Mesothelial cell of epicardium (in vitro differentiated cells): ENCODE measurements at places on chromosomes 6 and 20. TPM values are rescaled to one million over a fixed set of nuclear protein-coding genes. Genes with fewer than 3 reads are reported as not detected.
A peak's percentile ranks its signal among the peaks of the same experiment; 100 is the strongest.

PRPH2 gene
- 0.11 to 0.16 TPM (median 0.11 TPM) in 3 replicates for total RNA-seq

DNA sequence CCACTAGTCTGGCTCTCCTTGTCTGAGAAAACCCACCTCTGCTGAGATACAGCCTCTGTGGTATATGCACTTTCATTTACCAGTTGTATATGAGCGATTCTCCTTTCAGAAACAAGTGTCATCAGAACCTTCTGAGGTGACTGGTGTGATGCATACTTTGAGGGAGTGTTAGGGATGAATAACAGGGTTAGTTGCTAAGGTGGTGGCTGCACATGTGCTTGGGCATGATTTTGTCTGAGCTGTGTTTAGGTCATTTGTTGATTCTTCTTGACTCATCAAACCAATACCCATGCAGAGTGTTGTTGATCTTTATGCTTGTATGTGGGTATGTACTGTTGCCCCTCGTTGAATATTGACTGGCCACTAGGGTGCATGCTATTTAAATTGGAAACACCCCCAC is 25.7 kb downstream of the DTD1 start:
- H3K4me1 ChIP-seq: no peaks in the 10 kb centered on the region
- no peak for DNase-seq
- H3K27me3 ChIP-seq: no peaks in the 10 kb centered on the region
- H3K4me3 ChIP-seq: no peak overlapping the region
- peaks cover 16% of the 10 kb centered on the region for H3K36me3 ChIP-seq

DNA sequence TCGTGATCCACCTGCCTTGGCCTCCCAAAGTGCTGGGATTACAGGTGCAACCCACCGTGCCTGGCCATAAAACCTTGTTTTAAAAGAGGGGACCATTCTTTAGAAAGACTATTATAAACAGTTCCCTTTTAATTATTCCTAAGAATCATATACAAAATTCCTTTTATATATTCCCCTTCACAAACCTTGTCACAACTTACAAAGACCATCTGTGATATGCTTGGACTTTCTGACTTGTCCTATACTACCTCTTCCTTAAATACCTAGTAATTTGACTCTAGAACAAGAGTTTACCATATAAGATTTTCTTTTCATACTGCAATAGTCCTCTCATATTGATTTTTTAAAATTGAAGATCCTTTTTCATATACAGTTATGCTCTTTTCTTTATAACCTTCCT is 135.8 kb upstream of the PRSS16 start:
- no peak for DNase-seq
- H3K27me3 ChIP-seq: peaks cover 3% of the 10 kb centered on the region
- no peak overlapping the region for H3K27ac ChIP-seq
- no peak overlapping the region for H3K4me3 ChIP-seq

DNA sequence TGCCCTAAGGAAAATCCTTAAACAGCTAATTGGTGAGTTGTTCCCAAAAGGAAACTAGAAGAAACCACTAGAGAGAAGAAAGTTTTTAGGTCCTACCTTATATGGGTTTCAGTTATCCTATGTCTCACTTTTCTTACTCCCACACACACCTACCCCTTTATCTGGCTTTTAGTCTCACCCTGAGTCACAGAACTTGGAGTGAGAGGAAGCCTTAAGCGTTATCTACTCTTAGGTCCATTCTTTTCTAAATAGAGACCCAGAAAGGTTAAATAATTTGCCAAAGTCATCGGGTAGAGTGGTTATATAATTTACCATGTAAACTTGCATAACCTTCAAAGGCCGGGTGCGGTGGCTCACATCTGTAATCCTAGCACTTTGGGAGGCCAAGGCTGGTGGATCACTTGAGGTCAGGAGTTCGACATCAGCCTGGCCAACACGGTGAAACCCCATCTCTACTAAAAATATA is 4.3 kb upstream of the RPP21 start:
- no peak overlapping the region for H3K4me3 ChIP-seq
- H3K27me3 ChIP-seq: no peaks in the 10 kb centered on the region
- H3K27ac ChIP-seq: no peak overlapping the region
- peaks cover 29% of the 10 kb centered on the region for H3K36me3 ChIP-seq
- H3K4me1 ChIP-seq: peaks cover 5% of the 10 kb centered on the region
- DNase-seq: no peak

GRCh38 chr6:163952005-163952404 is 537.5 kb downstream of the QKI start:
- no peaks in the 10 kb centered on the region for H3K36me3 ChIP-seq
- H3K4me1 ChIP-seq: peaks cover 7% of the 10 kb centered on the region
- H3K27ac ChIP-seq: no peak overlapping the region
- no peak for DNase-seq
- H3K27me3 ChIP-seq: peaks cover 3% of the 10 kb centered on the region
- H3K4me3 ChIP-seq: no peak overlapping the region

STMND1 gene
- 0.34 to 0.38 TPM in 2 of 3 replicates, not detected in the other for total RNA-seq

DNA sequence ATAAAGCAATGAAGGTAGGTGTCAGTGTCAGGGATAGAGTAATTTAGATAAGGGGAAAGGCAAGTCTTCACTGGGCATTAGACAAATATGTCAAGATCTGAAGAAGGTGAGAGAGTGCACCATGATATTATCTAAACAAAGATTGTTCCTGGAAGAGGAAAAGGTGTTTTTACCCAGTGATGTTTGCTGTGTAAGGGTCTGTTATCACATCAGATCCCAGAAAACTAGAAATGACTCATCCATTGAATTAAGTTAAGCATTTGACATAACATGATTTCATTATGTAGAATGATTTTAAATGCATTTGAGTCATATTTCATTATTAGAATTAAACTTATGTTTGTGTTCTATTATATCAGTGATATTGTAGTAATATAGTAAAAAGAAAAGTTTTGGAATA is 1279.5 kb upstream of the CITED2 start:
- H3K27ac ChIP-seq: no peak overlapping the region
- DNase-seq: no peak
- no peak overlapping the region for H3K4me3 ChIP-seq
- no peaks in the 10 kb centered on the region for H3K4me1 ChIP-seq
- no peaks in the 10 kb centered on the region for H3K27me3 ChIP-seq

DNA sequence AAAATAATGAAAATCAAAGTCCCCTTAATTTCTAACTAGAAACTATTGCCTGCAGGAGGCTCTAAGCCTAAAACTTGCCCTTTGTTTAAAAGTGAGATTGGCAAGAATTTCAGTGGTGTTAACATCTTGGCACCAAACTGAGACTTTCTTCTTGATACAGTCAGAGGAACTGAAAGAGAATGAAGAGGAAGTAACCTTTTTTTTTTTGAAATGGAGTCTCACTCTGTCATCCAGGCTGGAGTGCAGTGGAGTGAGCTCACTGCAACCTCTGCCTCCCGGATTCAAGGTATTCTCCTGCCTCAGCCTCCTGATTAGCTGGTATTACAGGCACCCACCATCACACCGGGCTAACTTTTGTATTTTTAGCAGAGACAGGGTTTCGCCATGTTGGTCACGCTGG is 3.6 kb downstream of the DOP1A start:
- H3K27me3 ChIP-seq: no peaks in the 10 kb centered on the region
- no peak overlapping the region for H3K4me3 ChIP-seq
- peak overlapping the region; percentile 30 for H3K27ac ChIP-seq

- H3K4me1 ChIP-seq: peaks cover 2% of the 10 kb centered on the region
- H3K27ac ChIP-seq: no peak overlapping the region
- no peaks in the 10 kb centered on the region for H3K27me3 ChIP-seq
- DNase-seq: no peak
Measured at GRCh38 chr20:31630187-31630790, 7.4 kb upstream of the COX4I2 start.

GRCh38 chr6:141313986-141314385 is 818.7 kb upstream of the GJE1 start:
- no peaks in the 10 kb centered on the region for H3K36me3 ChIP-seq
- H3K27me3 ChIP-seq: peaks cover 5% of the 10 kb centered on the region
- no peaks in the 10 kb centered on the region for H3K4me1 ChIP-seq
- no peak for DNase-seq
- no peak overlapping the region for H3K4me3 ChIP-seq

GRCh38 chr6:159941286-159942113 is 27.4 kb upstream of the IGF2R start:
- no peak for DNase-seq
- H3K4me3 ChIP-seq: no peak overlapping the region
- no peaks in the 10 kb centered on the region for H3K4me1 ChIP-seq
- peaks cover 12% of the 10 kb centered on the region for H3K27me3 ChIP-seq
- no peaks in the 10 kb centered on the region for H3K36me3 ChIP-seq

DNA sequence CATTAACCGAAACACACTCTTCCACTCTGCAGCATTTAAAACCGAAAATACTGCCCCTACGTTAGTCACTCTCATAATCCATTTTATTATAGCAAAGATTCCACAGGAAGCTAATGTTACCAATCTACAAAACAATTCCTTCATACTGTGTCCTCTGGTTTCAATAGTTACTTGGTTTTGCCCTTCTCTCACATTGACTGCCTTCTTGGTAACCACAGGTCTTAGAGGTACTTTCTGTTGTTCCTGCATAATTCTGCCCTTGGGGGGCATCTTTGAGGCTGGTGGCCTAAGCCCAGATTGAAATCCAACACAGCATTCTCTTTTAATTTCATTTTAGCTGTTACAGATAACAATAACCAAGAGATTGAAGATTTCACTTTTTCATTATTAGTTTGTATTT is 9.8 kb upstream of the DCBLD1 start:
- no peaks in the 10 kb centered on the region for H3K27me3 ChIP-seq
- no peaks in the 10 kb centered on the region for H3K36me3 ChIP-seq
- H3K4me1 ChIP-seq: no peaks in the 10 kb centered on the region
- no peak overlapping the region for H3K4me3 ChIP-seq
- H3K27ac ChIP-seq: no peak overlapping the region
- DNase-seq: no peak

DNA sequence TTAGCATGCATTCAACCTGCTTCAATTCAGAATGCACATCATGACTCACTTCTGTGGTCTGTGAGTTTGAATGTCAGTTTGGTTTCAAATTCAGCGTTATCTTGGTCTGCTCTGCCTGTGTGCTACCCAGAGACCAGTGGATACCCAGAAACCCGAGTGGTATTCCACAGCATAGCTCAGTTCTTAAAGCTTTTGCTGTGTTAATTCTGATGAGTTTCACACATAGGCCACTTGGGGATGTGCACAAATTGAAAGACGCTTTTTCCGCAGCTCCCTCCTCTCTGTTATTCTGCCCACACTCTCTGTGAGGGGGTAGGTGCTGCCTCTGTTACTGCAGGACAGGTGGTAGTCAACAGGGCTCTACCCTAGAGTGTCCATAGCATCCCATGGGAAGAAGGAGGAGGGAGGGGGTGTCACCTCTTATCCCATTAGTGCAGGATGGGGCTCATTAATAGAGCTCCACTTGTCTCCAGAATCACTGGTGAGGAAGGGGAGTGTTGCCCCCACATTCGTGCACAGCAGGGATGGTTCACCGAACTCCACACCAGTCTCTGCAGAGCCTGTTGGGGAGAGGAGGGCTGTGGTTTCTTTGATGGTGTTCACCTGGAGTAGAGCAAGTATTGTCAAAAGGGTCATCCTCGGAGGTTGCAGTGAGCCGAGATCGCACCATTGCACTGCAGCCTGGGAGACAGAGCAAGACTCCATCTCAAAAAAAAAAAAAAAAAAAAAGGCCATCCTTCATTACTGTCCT is 29.2 kb upstream of the SDCBP2 start:
- no peaks in the 10 kb centered on the region for H3K27me3 ChIP-seq
- H3K4me1 ChIP-seq: no peaks in the 10 kb centered on the region
- no peak for DNase-seq
- H3K27ac ChIP-seq: no peak overlapping the region
- no peak overlapping the region for H3K4me3 ChIP-seq
- H3K36me3 ChIP-seq: peaks cover 59% of the 10 kb centered on the region

DNA sequence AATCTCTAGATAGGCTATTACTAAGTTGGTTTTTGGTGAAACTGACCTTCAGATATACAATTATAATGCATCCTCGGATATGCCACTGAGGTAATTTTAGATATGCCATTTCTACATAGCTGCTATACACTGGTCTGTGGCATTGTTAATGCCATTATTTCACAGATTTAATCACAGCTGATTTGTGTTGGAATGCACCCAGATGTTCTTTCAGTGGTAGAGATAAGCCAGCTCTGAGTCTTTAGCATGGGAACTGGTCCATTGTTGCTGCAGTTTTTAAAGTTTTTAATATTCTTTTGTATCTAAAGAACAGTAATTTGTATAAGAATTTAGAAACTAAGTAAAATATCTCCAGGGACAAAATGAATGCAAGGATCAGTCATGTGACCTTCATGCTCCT is 6.8 kb downstream of the TMX4 start:
- H3K4me1 ChIP-seq: peaks cover 8% of the 10 kb centered on the region
- DNase-seq: no peak
- no peaks in the 10 kb centered on the region for H3K27me3 ChIP-seq
- H3K4me3 ChIP-seq: no peak overlapping the region

DNA sequence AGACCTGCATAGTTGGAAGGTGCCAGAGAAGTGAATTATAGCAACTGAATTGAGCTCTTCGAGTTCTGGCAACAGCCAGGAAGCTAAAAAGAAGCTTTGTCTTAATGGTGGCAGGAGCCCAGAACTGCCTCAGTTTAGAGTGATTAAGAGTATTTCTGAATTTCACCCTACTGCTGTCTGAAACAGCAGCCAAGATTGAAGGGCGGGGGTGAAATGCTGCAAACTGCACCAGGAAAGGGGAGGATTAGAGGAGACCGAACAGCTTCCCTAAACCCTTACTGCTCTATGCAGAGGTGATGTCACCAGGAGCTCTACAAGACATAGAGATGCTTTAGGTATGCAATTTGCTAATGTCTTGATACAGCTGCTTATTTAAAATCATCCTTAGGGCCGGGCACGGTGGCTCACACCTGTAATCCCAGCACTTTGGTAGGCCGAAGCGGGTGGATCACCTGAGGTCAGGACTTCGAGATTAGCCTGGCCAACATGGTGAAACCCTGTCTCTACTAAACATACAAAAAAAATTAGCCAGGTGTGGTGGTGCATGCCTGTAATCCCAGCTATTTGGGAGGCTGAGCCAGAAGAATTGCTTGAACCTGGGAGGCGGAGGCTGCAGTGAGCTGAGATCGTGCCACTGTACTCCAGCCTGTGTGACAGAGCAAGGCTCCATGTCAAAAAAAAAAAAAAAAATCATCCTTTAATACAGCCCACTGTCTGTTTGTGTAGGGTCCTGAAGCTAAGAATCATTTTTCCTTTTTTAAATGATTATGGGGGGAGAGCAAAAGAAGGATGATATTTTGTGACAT is 91.7 kb upstream of the IYD start:
- H3K4me1 ChIP-seq: peaks cover 39% of the 10 kb centered on the region
- H3K27ac ChIP-seq: peak overlapping the region; percentile 94
- H3K36me3 ChIP-seq: no peaks in the 10 kb centered on the region
- no peak overlapping the region for H3K4me3 ChIP-seq
- peaks cover under 1% of the 10 kb centered on the region for H3K27me3 ChIP-seq
